ENCODE measurements at places on chromosomes 5 and 9. TPM values are rescaled to one million over a fixed set of nuclear protein-coding genes. Genes with fewer than 3 reads are reported as not detected.
A peak's percentile ranks its signal among the peaks of the same experiment; 100 is the strongest.

GRCh38 chr5:179852993-179853547 lies 5.5 kb downstream of the MRNIP start:
- no peak overlapping the region for H3K27ac ChIP-seq
- peaks cover 9% of the 10 kb centered on the region for H3K36me3 ChIP-seq
- no peak for DNase-seq
- H3K27me3 ChIP-seq, result no peaks in the 10 kb centered on the region
- H3K4me3 ChIP-seq, result no peak overlapping the region
- peaks cover 10% of the 10 kb centered on the region for H3K4me1 ChIP-seq

Gene EQTN
- total RNA-seq, result not detected

- H3K27ac ChIP-seq, result no peak overlapping the region
- H3K27me3 ChIP-seq, result peaks cover 4% of the 10 kb centered on the region
- DNase-seq, result no peak
- no peak overlapping the region for H3K4me3 ChIP-seq
- H3K4me1 ChIP-seq, result no peaks in the 10 kb centered on the region
Measured at GRCh38 chr9:84385386-84386040, 45.0 kb upstream of the SLC28A3 start.

DNA sequence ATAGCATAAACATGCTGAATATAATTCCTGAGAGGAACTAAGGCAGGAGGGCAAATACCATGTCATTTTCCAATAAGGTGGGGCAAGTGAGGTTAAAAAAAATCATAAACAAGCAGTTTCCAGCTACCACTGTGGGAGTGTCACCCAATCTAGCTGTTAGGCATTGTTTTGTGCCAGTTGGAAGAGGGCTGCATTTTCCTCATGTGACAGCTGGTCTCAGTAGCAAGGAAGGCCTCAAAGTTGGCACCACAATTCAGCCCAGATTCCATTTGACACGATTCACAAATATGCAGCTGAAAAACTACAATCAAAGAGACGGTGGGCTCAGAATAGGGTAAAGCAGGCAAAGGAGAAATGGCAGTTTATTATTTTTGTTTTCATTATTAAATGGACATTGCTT lies 636.1 kb downstream of the KIF4B start:
- no peaks in the 10 kb centered on the region for H3K36me3 ChIP-seq
- H3K4me1 ChIP-seq, result no peaks in the 10 kb centered on the region

GRCh38 chr5:56095579-56096102 lies 100.9 kb upstream of the IL6ST start:
- H3K4me3 ChIP-seq, result no peak overlapping the region
- no peak for DNase-seq
- H3K36me3 ChIP-seq, result peaks cover 4% of the 10 kb centered on the region
- peak overlapping the region; percentile 78 for H3K27ac ChIP-seq
- H3K4me1 ChIP-seq, result peaks cover 72% of the 10 kb centered on the region
- no peaks in the 10 kb centered on the region for H3K27me3 ChIP-seq

Gene MPDZ
- not detected for total RNA-seq

- H3K27me3 ChIP-seq, result peaks cover 11% of the 10 kb centered on the region
- H3K4me3 ChIP-seq, result no peak overlapping the region
- DNase-seq, result no peak
- no peak overlapping the region for H3K27ac ChIP-seq
Measured at GRCh38 chr5:179438011-179438441, 92.8 kb upstream of the ADAMTS2 start.

Gene ICE1
- 35.9 TPM for total RNA-seq

DNA sequence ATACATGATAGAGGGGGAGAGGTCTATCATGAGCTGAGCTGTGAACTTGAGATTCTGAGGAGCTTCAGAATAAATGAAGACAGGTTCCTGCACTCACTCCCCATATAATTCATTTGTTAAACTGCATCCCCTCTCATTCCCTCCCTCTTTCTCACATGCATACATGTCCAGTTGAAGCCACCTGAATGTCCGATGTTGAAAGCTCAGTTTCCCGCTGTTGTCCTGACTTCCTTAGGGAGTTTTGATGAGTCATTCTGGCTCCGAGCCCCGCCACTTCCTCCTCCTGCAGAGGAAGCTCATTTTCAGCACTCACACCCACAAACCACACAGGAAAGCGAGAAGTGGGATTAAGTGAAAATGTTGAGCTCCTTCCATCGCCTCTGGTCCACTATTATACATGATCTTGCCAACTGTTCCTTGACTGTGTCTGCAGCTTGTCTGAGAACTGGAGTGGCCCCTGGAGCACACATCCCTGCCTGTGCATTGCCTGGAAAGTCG lies 121.2 kb downstream of the CEMIP2 start:
- DNase-seq, result no peak
- peaks cover 1% of the 10 kb centered on the region for H3K36me3 ChIP-seq
- no peak overlapping the region for H3K27ac ChIP-seq
- peaks cover 13% of the 10 kb centered on the region for H3K27me3 ChIP-seq
- peaks cover 9% of the 10 kb centered on the region for H3K4me1 ChIP-seq

Gene NEUROG1
- total RNA-seq, result not detected

DNA sequence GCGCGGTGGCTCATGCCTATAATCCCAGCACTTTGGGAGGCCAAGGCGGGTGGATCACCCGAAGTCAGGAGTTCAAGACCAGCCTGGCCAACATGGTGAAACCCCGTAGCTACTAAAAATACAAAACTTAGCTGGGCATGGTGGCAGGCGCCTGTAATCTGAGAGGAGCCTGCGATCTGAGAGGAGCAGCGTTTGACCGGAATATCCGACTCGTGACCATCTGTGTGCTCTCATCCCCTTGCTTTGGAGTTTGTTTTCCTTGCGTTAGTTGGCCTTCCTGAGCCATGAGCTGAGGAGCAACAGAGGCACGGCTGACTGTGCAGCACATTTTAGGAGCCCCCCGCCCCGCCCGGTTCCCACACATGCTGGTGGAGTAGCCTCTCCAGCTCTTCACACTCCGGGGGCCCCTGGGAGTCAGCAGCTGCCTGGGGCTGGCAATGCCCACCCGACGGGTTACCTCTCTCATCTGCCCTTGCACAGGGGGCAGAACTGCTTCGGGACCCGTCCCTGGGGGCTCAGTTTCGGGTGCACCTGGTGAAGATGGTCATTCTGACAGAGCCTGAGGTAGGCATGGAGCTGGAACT lies 3.0 kb downstream of the ADAMTS13 start:
- no peaks in the 10 kb centered on the region for H3K36me3 ChIP-seq
- H3K27me3 ChIP-seq, result peaks cover 42% of the 10 kb centered on the region
- H3K27ac ChIP-seq, result no peak overlapping the region
- no peak overlapping the region for H3K4me3 ChIP-seq

Gene ZNG1E
- 46.3 TPM for total RNA-seq

DNA sequence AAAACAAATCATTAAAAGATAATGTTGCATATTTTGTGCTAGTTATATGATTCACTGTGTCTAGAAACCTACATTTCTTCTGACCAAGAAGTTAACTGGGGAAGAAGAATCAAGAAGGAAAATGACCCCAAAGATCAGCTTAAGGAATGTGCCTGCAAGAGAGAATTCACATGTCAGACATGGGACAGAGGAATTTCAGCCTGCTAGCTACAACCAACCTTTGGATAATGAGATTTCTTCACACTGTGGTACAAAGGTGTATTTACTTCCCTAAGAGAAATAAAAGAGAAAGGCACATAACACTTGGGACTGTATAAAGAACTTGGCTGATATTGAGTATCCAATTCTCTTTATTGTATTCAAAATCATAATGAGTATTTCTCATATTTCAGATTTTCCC lies 39.6 kb upstream of the ELL2 start:
- no peak overlapping the region for H3K27ac ChIP-seq
- peaks cover 8% of the 10 kb centered on the region for H3K4me1 ChIP-seq
- H3K27me3 ChIP-seq, result no peaks in the 10 kb centered on the region
- no peaks in the 10 kb centered on the region for H3K36me3 ChIP-seq
- no peak overlapping the region for H3K4me3 ChIP-seq
- DNase-seq, result no peak

Gene TSSK1B
- not detected for total RNA-seq

Gene ADAMTSL2
- total RNA-seq, result 0.29 TPM

DNA sequence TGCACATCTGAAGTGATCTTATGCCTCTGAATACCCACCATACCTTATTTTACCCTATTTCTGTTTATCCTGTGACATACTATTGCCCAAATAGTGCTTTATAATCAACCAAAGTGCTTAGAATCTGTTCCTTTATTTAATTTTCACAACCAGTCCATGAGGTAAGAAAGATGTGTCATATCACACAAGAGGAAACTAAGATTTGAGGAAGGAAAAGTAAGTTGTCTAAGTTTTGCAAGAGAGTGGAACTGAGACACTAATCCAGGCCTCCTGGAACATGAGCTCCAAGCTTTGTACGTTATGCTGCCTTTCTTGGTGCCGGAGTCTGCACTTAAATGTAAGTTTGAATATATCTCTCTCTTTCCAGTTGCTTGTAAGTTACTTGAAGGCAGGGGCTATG lies 17.2 kb downstream of the KDM3B start:
- H3K27ac ChIP-seq, result peak overlapping the region; percentile 4
- no peak for DNase-seq
- no peaks in the 10 kb centered on the region for H3K27me3 ChIP-seq
- H3K36me3 ChIP-seq, result no peaks in the 10 kb centered on the region

Gene CCDC192
- total RNA-seq, result not detected

Gene VCP
- total RNA-seq, result 289 TPM

Data from activated naive CD8-positive, alpha-beta T cell treated with anti-CD3 and anti-CD28 coated beads for 36 hours (primary cell).